Breast epithelium (tissue), 4 donors: ENCODE measurements at places on chromosomes 2 and 18. TPM values are rescaled to one million over a fixed set of nuclear protein-coding genes. Genes with fewer than 3 reads are reported as not detected.

- H3K36me3 ChIP-seq: no peaks in the 10 kb centered on the region
- peak; percentile 32 for DNase-seq
- no peak overlapping the region for H3K27ac ChIP-seq
These were observed 330.0 kb upstream of the PKDCC start for GRCh38 chr2:41717839-41718238.

Gene CNGA3
- 0.15 TPM for total RNA-seq

- H3K4me3 ChIP-seq: no peak overlapping the region
- no peaks in the 10 kb centered on the region for H3K27me3 ChIP-seq
- H3K4me1 ChIP-seq: no peaks in the 10 kb centered on the region
- no peak for DNase-seq
- H3K27ac ChIP-seq: peak overlapping the region; percentile 63
These were observed 330.3 kb downstream of the TNS1 start for GRCh38 chr2:217672472-217672871.

- no peaks in the 10 kb centered on the region for H3K27me3 ChIP-seq
- no peak overlapping the region for H3K27ac ChIP-seq
- H3K36me3 ChIP-seq: no peaks in the 10 kb centered on the region
- no peak overlapping the region for H3K4me3 ChIP-seq
- no peaks in the 10 kb centered on the region for H3K4me1 ChIP-seq
- no peak for DNase-seq
These were observed 149.8 kb upstream of the ITGA4 start for GRCh38 chr2:181307203-181307991.

GRCh38 chr2:21310493-21310892 lies 186.7 kb downstream of the TDRD15 start:
- H3K27me3 ChIP-seq: no peaks in the 10 kb centered on the region
- DNase-seq: no peak
- H3K4me1 ChIP-seq: no peaks in the 10 kb centered on the region
- no peaks in the 10 kb centered on the region for H3K36me3 ChIP-seq

DNA sequence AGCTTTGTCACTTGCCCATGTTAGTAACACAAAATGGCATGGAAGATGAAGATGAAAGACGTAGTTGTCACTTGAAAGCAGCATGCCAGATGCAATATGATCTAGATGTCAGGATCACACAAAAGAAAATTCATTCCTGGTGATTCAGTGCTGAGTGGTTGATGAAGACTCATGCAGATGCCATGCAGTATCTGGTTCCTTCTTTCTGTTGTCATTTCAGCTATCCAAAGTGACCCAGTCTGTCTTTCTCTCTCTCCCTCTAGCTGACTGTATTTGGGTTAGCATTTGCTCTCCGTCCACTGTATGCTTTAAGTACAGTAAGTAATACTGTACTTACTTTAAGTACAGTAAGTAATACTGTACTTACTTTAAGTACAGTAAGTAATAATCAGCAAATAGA lies 50.4 kb downstream of the TTN start:
- DNase-seq: no peak
- H3K4me1 ChIP-seq: no peaks in the 10 kb centered on the region
- H3K27me3 ChIP-seq: no peaks in the 10 kb centered on the region
- no peak overlapping the region for H3K4me3 ChIP-seq
- no peak overlapping the region for H3K27ac ChIP-seq

Gene PLEKHH2
- total RNA-seq: 42.1 TPM

Gene TNFAIP6
- 12.5 TPM for total RNA-seq

Gene ST6GAL2
- total RNA-seq: 2.3 TPM

- H3K4me3 ChIP-seq: no peak overlapping the region
- H3K4me1 ChIP-seq: peaks cover 10% of the 10 kb centered on the region
- no peak for DNase-seq
- peak overlapping the region; percentile 61 for H3K27ac ChIP-seq
- H3K36me3 ChIP-seq: no peaks in the 10 kb centered on the region
These were observed 36.0 kb downstream of the PHLPP1 start for GRCh38 chr18:62751341-62751821.

Gene MARCO
- 6.9 TPM for total RNA-seq

DNA sequence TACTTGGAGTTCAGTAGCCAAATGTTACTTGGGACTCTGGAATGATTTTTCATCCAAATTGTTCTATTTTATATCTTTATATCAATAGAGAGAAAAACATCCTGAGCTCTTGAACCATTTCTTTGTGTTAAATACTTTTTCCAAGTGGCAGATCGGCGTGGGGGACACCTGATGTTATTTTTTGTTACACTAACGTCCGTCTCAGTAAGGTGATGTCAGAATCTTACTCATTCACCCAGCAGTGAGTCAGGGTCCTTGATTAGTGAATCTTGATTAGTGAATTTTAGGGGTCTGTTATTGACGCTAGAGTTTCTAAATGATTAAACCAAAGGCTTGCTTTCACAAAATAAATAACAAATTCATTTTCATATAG lies 1.7 kb downstream of the MIB1 start:
- no peak overlapping the region for H3K27ac ChIP-seq
- no peak for DNase-seq
- H3K4me1 ChIP-seq: no peaks in the 10 kb centered on the region

GRCh38 chr18:72799106-72799505 lies 68.7 kb downstream of the NETO1 start:
- H3K4me3 ChIP-seq: no peak overlapping the region
- no peak overlapping the region for H3K27ac ChIP-seq
- no peaks in the 10 kb centered on the region for H3K4me1 ChIP-seq
- no peaks in the 10 kb centered on the region for H3K27me3 ChIP-seq
- no peaks in the 10 kb centered on the region for H3K36me3 ChIP-seq

DNA sequence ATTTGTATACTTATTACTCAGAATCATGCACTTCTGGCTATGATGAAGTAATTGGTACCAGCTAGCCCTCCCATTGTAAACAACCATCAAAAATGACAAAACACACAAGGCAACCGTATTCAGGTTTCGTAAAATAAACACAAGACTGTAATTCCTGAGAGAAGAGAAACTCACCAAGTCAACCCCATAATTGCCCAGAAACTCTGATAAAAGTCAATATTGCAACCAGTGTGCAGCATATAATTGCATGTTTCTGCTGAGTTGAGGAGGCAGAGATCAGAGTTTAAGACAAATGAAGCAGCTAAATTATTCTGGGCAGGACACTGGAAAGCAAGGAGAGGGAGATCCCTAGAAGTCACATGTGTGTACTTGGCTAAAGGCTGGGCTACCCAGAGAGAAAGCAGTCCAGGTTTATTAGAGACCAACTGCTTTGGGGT lies 90.3 kb downstream of the ROCK2 start:
- H3K4me1 ChIP-seq: no peaks in the 10 kb centered on the region
- no peak overlapping the region for H3K4me3 ChIP-seq
- no peaks in the 10 kb centered on the region for H3K36me3 ChIP-seq
- H3K27ac ChIP-seq: no peak overlapping the region
- no peaks in the 10 kb centered on the region for H3K27me3 ChIP-seq

GRCh38 chr18:610214-610928 lies 13.6 kb downstream of the CLUL1 start:
- H3K36me3 ChIP-seq: no peaks in the 10 kb centered on the region
- no peaks in the 10 kb centered on the region for H3K4me1 ChIP-seq
- no peak overlapping the region for H3K27ac ChIP-seq
- H3K27me3 ChIP-seq: no peaks in the 10 kb centered on the region
- H3K4me3 ChIP-seq: no peak overlapping the region

DNA sequence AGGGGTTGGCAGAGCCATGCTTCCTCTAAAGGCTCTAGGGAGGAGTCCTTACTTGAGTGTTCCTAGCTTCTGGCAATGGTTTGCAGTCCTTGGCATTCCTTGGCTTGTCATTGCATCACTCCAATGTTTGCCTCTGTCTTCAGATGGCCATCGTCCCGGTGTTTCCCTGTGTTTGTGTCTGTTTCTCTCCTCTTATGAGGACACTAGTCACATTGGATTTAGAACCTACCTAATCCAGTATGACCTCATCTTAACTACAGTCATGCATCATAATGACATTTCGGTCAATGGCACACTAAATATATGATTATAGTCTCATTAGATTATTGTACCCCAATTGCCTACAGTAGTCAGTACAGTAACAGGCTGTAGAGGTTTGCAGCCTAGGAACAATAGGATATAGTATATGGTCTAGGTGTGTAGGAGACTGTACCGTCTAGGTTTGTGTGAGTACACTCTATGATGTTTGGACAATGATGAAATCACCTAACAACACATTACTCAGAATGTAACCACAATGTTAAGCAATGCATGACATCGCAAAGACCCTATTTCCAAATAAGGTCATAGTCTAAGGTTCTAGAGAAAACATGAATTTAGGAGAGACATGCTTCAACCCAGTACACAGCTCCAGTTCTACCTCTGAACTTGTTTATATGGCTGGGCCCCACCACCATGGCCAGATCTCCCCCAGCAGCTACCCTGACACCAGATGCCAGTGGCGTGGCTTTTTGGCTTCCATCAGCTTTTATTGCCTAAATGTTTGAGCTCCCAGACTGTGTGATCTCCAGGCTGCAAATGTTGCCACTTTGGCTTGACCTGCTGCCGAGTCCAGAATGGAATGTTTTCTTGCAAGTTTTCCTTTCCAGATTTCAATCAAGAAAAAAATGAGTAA lies 22.1 kb downstream of the SRD5A2 start:
- no peak overlapping the region for H3K4me3 ChIP-seq
- no peaks in the 10 kb centered on the region for H3K36me3 ChIP-seq
- H3K4me1 ChIP-seq: no peaks in the 10 kb centered on the region

DNA sequence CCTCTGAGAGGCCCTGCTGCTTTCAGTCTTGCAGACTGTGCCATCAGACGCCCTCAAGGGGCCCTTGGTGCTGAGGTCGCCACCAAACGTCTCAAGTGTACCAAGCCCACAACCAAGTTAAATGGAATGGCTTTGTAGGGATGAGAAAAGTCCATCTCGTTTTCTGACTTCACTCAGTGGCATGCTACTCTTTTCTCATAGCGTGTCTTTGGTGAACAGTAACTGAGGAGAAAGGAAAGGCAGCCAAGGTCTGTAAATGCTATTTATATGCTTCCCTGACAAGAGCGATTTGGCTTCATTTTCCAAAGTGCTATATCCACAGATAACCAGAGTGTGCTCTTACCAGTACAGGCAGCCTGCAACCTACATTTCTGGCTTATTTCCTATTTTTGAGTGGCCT lies 123.0 kb downstream of the MTX2 start:
- peaks cover 3% of the 10 kb centered on the region for H3K36me3 ChIP-seq
- no peak overlapping the region for H3K4me3 ChIP-seq
- no peaks in the 10 kb centered on the region for H3K4me1 ChIP-seq
- H3K27ac ChIP-seq: no peak overlapping the region

- H3K36me3 ChIP-seq: no peaks in the 10 kb centered on the region
- H3K27me3 ChIP-seq: no peaks in the 10 kb centered on the region
- H3K27ac ChIP-seq: no peak overlapping the region
- no peak for DNase-seq
These were observed 70.1 kb downstream of the XDH start for GRCh38 chr2:31344447-31344846.

Gene PROM2
- 1.4 TPM for total RNA-seq

DNA sequence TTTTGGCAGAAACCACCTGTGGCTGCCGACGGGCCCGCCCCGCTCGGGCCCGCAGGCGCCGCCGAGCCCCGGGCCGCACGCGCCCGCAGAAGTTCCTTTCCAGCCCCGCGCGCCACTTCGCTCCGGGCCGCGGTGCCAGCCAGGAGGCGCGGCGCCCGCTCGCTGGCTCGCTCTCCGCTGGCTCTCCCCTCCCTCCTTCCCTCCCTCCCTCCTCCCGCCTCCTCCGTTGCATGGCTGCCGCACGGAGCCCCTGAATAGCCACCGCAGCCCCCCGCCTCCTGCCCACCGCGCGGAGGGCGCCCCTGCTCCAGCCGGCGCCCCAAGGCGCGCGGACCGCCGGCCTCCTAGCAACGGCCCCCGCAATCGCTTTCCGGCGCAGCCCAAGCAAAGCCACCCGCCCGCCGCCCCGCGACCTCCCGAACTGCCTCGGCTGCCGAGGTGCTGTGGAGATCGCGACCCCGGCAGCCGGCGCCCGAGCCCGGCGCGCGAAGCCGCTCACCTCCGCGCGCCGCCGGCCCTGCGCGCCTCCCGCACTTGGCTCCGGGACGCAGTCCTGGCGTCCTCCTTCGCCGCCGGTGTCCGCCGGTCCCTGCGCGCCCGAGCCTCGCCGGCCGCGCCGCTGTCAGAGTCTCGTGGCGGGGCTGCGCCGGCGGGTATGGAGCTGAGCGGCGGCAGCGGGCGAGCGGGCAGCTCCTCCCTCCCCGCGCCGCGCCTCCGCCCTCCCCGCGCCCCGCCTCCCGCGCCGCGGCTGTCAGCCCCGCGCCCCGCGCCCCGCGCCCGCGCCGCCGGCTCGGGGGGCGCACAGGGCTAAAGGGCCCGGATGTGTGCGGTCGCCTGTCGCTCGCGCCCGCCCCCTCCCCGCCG lies at the start of gene ZBTB7C:
Gene ZBTB7C (minus strand): TSS at position 657 of the 864 bp plus-strand sequence.
- H3K4me3 ChIP-seq: peak within 1 kb of the TSS; percentile 74
- peak within 1 kb of the TSS; percentile 80 for H3K27ac ChIP-seq
- no peaks in the 10 kb centered on the region for H3K36me3 ChIP-seq
- no peak for DNase-seq
- no peaks in the 10 kb centered on the region for H3K27me3 ChIP-seq

- H3K36me3 ChIP-seq: no peaks in the 10 kb centered on the region
- DNase-seq: no peak
- no peak overlapping the region for H3K4me3 ChIP-seq
- H3K27me3 ChIP-seq: no peaks in the 10 kb centered on the region
These were observed 48.0 kb downstream of the ROCK2 start for GRCh38 chr2:11296401-11296800.

Gene CXCR4
- total RNA-seq: 25.8 TPM

- no peaks in the 10 kb centered on the region for H3K27me3 ChIP-seq
- no peak overlapping the region for H3K27ac ChIP-seq
- H3K4me3 ChIP-seq: no peak overlapping the region
- no peaks in the 10 kb centered on the region for H3K36me3 ChIP-seq
These were observed 158.4 kb downstream of the ATP9B start for GRCh38 chr18:79227621-79228020.

Gene ITGAV
- 125 TPM for total RNA-seq

DNA sequence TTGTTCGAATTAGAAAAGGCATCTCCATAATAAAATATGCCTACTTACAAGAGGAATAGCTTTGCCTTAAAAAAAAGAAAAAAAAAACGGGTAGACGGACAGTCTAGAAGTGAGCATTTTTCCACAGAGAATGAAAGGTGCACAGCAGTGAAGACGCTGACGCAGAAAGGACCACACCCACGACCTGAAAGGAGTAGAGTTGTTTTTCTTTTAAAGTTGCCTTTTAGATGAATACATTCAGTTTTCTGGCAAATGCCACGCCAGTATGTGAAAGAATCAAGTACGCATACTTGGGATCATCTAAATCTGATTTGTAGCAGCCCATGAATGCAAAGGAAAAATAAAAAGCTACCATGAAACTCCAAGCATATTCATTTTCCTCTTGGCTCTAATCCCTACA lies 809.2 kb upstream of the SOX11 start:
- H3K4me3 ChIP-seq: no peak overlapping the region
- H3K36me3 ChIP-seq: no peaks in the 10 kb centered on the region
- H3K4me1 ChIP-seq: no peaks in the 10 kb centered on the region
- no peaks in the 10 kb centered on the region for H3K27me3 ChIP-seq
- H3K27ac ChIP-seq: no peak overlapping the region

- peaks cover 2% of the 10 kb centered on the region for H3K4me1 ChIP-seq
- H3K27ac ChIP-seq: no peak overlapping the region
- no peak overlapping the region for H3K4me3 ChIP-seq
- no peak for DNase-seq
- no peaks in the 10 kb centered on the region for H3K36me3 ChIP-seq
These were observed 17.3 kb downstream of the RAB12 start for GRCh38 chr18:8626414-8627106.

- no peak for DNase-seq
- H3K27ac ChIP-seq: no peak overlapping the region
- no peaks in the 10 kb centered on the region for H3K27me3 ChIP-seq
- no peaks in the 10 kb centered on the region for H3K36me3 ChIP-seq
- H3K4me1 ChIP-seq: no peaks in the 10 kb centered on the region
- no peak overlapping the region for H3K4me3 ChIP-seq
These were observed 34.6 kb upstream of the ACKR3 start for GRCh38 chr2:236535024-236535423.

- no peak for DNase-seq
- H3K27me3 ChIP-seq: no peaks in the 10 kb centered on the region
- no peak overlapping the region for H3K4me3 ChIP-seq
- H3K36me3 ChIP-seq: no peaks in the 10 kb centered on the region
- peaks cover 3% of the 10 kb centered on the region for H3K4me1 ChIP-seq
These were observed 14.2 kb upstream of the TUBB6 start for GRCh38 chr18:12293831-12294230.
